ENCODE measurements at places on chromosomes 1 and 21.

DNA sequence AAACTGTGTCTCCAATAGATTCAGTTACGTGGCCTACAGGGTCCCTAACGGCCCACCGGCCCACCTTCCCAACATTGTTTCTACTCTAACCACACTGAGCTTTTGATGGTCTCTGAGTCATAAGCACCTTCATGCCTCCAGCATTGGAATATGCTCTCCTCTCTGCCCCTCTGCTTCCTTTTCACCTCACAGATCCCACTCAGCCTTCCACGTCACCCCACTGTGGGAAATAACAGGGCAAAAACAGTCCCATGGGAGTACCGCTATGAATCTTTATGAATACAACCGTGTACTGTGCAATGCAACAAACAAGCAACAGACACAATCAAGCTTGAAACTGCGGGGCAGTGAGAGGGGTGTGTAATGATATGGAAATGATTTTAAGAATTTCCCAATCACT is 5.3 kb upstream of the SARS1 start:
- no peak for DNase-seq

DNA sequence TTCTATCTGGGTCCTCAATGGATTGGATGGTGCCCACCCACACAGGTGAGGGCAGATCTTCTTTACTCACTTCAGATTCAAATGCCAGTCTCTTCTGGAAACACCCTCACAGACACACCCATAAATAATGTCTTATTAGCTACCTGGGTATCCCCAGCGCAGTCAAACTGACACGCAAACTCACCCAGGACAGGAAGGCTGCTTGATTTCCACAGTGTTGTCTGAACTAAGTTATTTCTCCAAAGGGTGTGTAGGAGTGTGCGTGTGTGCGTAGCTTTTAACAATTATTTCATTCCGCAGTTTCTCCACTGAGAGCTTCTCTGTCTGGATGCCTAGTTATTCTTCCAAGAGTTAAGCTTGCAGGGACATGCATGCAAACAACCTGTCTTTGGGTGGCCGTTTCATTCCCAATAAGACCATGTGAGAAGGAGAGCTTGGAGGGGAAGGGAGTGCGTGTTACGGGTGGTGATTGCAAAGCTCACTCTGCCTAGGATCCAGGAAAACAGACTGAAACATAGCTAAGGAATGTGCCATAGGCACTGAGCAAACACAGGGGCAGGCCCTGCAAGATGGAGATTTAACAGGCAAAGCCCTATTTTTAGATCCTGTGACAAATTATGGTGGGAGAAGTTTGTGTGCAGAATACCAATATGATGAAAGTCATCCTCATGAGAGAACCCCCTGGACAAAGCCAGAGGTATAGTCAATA is 269.7 kb downstream of the DYRK1A start:
- no peak for DNase-seq

- DNase-seq = no peak
These were observed 14.1 kb upstream of the PLEKHG5 start for GRCh38 chr1:6505367-6506209.

DNA sequence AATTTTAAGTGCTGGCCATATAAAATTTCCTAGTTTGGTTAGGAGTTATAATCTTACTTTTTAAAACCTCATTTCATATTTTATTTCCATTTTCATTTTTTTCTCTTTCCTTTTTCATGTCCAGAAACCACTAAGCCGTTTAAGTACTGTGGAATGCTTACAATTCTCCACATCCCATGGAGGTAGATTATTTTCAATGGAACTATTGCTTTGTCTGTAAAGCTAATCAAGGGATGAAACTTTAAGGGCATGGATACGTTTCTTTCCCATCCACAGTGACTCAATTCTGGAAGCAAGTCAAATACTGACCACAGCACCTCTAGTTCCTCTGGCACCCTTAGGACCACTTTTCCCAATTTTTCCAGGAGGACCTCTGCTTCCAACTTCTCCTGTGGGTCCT is 139.1 kb upstream of the ZNHIT6 start:
- DNase-seq = no peak

- no peak for DNase-seq
These were observed 39.4 kb downstream of the SLC5A9 start for GRCh38 chr1:48261881-48262400.

- peak; percentile 77 for DNase-seq
These were observed at the start of gene UAP1 for GRCh38 chr1:162561616-162562469. Gene UAP1 (plus strand): TSS chr1:162561722. CDS start chr1:162566069, 4,347 bp downstream.

DNA sequence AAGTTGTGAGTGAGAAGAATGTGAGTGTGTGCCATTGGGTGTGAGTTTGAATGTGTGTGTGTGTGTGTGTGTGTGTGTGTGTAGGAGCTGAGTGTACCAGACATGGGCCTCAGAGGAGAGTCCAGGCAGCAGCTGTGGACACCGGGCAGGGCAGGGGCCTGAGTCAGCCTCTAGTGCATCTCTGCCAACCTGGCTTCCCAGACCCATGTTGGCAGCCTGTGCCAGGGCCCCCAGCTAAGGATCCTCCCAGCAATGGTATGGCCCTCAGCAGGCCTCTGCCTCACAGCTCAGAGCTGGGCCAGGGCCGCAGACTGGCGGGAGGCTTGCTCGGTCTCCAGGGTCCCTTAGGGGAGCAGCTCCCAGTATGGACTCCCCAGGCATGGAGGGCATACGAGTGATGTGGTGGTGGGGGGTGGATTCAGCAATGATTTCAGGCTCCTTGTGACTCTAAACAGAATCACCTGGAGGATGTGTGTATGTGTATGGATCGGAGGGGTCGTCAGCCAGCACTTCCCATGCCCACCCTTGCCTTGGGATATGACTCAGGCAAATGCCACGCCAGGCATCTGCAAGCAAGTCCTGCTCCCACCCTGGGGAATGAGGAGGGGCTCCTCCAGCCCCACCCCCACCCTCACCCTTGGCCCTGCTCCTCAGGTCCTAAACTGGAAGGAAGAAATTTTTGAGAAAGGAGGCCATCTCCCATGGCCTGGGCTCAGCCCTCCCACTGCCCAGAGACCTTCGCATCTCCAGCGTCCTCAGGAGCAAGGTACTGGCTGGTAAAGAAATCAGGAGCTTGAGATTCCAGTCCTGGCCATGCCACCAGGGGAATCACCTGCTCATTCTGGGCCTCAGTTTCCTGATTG is 1.8 kb upstream of the FOXO6 start:
- peak; percentile 62 for DNase-seq

GRCh38 chr1:43843684-43844083 is 89.9 kb upstream of the ARTN start:
- no peak for DNase-seq

- no peak for DNase-seq
These were observed 175.9 kb downstream of the PAPPA2 start for GRCh38 chr1:176638713-176639526.

DNA sequence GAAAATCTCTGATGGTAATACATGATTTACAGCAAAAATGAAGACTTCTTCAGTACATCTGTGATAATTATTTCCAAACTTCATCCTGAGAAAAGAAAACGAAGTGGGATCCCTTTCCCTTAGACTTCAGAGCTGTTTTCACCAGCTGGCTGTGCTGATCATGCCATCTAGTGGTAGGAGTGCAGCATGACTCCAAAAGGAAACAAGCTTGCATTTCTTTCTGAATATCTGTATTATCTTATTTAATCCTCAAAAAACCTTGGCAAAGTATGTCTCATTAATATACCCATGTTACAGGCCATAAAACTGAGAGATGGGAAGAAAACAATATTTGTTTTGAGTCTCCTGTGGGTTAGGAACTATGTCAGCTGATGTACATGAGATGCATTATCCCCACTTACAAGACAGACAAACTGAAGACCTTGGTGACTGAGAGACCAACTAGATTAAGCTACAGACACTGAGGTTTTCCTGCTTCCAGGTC is 9.8 kb upstream of the GJA8 start:
- DNase-seq = no peak

- DNase-seq = no peak
These were observed 73.3 kb downstream of the HSF2BP start for GRCh38 chr21:43585924-43586413.

DNA sequence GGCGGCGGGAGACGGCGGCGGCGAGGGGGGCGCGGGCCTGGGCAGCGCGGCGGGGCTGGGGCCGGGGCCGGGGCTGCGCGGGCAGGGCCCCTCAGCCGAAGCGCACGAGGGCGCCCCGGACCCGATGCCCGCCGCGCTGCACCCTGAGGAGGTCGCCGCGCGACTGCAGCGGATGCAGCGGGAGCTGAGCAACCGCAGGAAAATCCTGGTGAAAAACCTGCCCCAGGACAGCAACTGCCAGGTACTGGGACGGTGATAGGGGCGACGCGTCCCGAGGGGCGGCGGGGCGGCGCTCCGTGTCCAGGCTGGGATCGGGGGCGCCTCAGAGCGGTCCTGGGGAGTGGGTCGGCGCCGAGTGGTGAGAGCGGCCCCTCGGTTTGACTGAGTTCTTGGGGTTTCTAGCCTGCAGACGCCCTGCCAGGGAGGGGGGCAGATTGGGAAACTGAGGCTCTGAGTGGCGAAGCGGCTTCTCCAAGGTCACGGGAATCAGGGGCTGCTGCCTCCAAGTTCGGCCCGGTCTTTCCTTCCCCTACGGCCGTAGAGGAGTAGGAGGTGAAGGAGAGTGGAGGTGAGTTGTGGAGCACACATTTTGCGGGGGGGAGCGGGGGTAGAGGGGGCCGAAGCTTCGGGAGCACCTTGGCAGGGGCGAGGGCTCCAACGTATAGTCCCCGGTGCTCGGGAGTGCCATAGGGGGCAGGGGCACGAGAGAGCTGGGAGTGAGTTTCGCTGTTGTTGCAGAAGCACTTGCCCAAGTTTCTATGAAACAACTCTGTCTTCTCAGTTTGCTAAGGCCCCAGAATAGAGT is 508 bp downstream of the RAVER2 start:
- peak; percentile 61 for DNase-seq

DNA sequence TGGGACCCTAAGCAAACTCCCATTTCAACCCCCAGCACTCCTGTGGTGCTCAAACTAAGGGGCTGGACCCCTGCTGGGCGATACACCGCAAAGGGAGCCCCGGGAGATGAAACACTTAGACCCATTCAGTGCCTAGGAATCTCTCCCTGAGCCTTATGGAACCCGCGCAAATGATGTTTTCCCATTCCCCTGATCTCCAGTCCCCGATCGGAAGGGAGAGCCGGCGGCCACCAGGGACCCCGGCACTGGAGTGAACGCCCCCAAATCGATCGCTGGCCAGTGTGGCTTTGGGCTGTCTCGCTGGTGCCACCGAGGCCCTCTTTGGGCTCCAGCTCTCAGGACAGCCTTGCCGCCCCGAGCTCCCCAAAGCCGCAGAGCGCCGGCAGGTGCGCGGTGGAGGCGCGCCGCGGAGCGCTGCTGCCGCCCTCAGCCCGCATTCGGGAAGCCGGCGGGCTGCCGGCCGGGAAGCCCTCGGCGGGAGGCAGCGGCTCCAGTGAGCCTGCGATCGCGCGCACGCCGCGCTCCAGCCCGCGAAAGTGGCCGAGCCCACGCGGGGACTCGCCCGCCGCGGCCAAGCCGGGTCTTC is 1.1 kb downstream of the PLXNA2 start:
- peak; percentile 57 for DNase-seq

DNA sequence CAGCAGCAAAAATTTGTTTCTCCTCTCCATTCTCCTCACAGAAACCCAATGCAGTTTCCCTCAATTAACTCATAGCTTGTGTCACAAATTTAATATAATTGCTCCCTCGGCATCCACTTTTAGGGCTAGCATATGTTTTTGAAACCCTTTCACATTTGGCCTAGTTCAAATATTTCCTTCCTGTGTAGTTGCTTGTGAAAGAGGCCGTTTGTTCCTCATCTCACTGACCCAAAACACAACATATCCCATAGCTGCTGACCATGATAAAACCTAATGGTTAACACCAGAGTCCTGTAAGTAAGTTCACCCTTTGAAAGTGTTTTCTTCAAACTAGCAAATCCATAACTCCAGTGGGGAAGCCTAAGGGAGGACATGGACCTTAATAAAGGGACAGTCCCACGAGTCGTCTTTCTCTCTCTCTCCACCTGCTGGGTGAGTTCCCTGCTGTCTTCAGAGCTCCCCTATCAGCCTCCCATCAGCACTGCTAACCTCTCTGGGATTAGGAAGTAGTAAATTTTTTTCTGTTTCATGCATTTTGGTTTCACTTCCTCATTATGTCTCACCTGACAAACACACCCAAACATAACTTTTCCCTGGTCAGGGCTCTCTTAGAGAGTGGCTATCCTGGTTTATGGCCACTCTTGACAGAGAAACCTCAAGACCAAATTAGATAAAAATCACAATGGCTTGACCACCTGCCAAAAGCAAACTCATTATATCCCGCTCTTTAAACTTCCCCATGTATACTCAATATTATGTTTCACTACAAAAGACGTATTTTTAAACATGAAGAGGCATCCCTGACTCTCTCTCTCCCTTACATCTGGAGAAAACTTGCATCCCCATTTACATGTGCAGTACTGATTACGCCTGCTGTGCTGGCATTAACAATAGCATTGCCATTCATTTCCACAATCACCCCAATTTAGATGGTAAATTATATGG is 177.7 kb upstream of the HP1BP3 start:
- no peak for DNase-seq

DNA sequence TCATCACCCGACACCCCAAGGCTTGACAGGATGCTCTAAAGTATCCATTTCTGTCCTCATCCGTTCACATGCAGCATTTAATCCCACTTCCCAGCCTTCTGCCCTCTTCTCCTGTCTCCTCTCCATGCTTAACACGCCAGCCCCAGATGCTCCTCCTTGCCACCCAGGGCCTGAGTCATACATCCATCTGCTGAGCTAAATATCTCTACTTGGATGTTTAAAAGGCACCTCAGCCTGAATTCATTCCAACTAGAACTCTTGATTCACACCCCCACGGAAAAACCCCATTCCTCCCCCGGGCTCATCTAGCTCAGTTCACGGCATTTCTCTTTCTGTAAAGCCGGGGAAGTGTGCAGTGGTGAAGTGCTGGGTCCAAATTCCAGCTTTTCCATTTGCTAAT is 27.7 kb downstream of the TEX35 start:
- peak; percentile 20 for DNase-seq

- no peak for DNase-seq
These were observed 78.0 kb downstream of the ATP6V1G3 start for GRCh38 chr1:198462365-198463019.

DNA sequence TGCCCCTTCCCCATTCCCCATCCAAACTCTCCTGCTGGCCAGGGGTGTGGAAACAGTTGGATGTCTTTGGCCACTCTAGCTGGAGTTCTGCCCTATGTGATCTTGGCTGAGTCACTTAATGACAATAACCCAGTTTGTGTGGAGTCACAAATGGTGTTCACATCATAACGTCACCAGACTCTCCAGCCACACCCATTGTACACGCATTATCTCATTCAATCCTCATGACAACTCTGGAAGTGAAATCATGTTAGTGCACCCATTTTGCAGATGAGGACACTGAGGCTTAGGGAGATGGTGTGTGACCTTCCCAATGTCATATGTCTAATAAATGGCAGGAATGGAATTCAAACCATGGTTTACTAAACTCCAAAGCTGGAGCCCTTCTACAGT is 1.2 kb upstream of the CDA start:
- DNase-seq = no peak

DNA sequence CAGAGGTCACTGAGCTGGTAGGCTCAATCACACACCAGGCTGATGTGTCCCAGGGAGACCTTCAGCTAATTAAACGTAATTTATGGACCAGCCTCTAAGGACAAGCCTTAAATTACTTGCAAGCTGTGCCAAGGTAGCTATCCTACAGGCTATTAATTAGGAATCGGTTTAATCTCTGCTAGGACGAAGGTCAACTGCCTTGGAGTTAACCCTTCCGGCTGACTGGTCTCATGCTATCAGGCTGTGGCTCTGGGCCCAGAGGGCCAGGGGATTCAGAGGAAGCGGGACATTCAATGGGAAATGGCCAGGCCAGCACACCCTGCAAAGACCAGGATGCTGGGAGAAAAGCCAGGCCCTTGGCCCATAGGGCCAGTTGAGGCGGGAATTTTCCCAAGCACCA is 19.0 kb downstream of the DHRS3 start:
- no peak for DNase-seq

Measured in suprapubic skin (tissue), 4 donors.